ENCODE measurements at places on chromosomes 1 and 21.
A peak's percentile ranks its signal among the peaks of the same experiment; 100 is the strongest.

GRCh38 chr1:156368889-156369684 is at the start of gene RHBG:
Gene RHBG, plus strand, starts transcription at chr1:156369211. Its CDS starts 39 bp downstream, at chr1:156369250.
- DNase-seq: peak; percentile 7

- no peak for DNase-seq
Observed at GRCh38 chr1:172117800-172118199, 276.5 kb downstream of the DNM3 start.

DNA sequence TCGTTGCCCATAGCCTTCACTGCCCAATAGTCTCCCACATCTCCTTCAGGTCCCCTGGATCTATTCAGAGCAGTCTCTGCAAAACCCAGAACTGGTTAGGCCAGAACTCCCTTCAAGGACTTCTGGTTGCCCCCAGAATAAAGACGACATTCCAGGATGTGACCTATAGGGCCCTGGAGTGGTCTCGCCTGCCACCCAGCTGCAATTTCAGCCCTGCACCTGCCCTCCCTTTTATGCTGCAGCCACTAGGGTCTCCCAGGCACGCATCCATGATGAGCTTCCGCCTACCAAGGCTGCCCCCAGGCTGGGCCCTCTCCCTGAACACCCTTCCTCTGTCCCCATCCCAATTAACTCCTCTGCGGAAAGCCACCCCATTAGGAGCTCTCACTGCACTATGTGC is 7.2 kb upstream of the TSPEAR start:
- no peak for DNase-seq

DNA sequence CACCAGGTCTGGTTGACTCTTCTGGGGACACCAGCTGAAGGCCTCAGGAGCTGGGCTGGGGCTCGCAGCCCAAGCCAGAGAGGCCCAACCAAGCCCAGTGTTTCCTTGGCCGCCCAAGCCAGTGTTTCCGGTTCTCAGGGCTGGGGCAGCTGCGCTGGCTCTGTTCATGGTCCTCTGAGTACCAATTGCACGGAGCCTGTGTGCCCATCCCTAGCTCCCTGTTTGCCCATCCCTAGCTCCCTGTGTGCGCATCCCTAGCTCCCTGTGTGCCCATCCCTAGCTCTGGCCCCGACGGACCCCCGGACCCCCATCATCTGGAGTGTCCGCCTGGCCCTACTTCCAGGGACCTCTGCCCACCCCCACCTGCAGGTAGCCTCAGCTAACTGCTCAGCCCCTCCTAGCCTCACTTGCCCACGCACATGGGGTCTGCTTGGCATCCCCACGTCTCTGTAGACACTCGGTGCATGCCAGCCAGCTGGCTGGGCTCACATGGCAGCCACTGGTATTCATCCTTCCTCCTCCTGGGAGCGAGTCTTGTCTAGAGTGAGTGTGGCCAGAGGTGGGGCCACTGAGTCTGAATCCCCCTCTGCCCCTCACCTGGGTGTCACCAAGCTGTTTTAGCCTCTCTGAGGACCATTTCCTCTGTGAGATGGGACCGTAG is 64.0 kb downstream of the WNT9A start:
- DNase-seq: no peak

DNA sequence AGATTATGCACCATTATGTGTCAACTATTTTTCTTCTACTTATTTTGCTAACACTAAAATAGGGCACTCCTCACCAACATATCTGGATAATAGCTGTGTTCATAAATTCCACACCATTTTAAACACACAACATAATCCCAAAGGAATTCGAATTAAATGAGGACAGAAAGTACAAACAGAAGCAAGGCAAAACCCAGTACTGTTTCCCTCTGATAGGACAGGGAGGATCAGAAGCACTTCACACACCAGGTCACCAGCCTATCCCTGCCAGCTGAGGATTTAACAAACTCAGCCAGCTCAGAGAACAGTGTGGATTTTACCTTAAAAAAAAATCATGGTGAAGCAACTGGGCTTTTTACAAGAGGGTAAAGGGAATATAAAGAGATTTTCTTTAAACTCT is 20.0 kb downstream of the CRYZ start:
- no peak for DNase-seq

GRCh38 chr1:12087797-12088314 is 24.8 kb downstream of the TNFRSF8 start:
- no peak for DNase-seq

- no peak for DNase-seq
Observed at GRCh38 chr21:15809818-15810217, 80.0 kb downstream of the USP25 start.

DNA sequence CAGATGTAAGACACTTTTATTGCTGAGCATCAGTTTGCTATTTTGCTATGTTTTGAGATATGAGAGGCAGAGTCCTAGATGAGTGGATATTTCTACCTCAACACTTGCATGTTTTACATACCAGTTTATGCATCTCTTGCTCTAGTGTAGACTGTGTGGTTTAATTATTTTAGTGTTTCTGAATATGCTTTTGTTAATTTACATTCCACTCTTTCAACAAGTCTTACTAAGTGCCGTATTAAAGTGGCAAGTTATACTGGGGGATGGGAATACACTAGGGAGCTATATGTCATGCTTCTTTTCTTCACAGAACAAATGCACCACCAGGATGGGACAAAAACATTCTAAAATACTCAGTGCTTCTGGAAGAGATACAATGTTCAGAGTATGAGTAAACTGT is 507.7 kb upstream of the PRMT6 start:
- no peak for DNase-seq

DNA sequence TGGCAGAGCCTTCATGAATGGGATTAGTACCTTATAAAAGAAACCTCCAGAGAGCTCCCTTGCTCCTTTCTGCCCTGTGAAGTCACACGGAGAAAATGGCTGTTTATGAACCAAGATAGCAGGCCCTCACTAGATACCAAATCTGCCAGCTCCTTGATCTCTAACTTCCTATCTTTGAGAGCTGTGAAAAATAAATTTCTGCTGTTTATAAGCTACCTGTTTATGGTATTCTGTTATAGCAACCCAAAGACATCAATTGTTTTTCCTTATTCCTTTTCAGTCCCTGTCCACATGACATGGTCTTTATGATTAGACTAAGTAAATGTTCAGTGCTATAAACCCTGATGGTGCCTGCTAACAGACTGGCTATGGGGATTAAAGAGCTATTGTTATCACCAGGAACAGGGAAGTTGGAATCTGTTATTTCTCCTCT is 9.7 kb upstream of the STIL start:
- no peak for DNase-seq

DNA sequence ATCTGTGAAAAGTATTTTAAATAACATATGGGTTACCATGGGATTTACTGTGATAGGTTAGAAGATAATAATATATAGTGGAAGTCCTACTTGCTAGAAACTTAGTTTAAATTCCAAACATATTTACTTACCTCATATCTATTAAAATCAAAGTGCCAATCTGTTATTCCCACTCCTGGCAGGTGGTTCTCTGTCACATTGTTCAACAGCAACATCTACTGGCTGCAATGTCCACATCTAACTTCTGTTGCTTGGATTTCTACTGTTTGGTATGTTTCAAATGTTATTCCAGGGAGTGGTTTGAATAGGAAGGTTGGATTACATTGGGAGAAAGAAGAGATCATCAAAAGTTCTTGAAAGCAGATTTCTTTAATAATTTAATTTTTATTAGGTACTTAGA is 122.5 kb upstream of the NCAM2 start:
- no peak for DNase-seq

GRCh38 chr1:90317628-90318027 is 322.7 kb downstream of the ZNF326 start:
- DNase-seq: no peak

DNA sequence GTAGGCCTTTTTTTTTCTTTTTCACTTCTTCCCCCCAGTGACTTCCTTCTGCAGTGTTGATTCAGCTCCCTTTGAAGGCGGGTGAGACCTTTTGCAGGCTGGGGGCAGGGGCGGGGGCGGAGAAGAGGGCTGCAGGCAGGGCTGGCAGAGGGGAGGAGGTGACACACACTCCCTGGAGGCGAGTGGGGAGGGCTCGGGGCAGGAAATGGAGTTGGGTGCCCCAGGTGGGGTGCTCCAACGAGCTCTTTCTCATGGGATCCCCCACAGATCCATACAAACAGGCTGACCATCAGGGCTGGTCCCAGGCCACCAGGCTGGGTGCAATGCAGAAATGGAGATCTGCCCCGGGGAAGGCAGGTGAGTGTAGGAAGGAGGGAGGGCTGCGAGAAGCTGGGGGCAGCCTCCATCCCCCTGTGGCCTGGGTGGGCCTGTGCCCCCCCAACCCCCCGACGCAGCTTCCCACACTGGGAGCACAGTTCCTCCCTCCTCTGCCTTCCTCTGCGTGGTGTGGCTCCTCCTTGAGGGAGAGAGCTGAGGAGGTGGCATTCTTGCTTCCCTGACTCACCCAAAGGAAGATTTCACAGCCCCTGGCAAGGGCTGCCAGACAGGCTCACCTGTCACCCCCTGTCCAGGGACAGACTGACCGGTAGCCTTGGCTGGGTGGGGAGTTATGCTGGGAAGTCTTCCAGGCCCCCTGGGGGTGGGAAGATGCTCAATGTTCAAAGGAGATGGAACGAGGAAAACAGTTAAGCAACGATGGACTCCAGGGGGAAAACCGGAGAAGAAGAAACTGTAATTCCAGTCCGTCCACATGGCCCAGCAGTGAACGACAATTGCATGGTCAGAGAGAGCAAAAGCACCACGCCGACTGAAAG is 7.1 kb upstream of the ITGB2 start:
- no peak for DNase-seq

DNA sequence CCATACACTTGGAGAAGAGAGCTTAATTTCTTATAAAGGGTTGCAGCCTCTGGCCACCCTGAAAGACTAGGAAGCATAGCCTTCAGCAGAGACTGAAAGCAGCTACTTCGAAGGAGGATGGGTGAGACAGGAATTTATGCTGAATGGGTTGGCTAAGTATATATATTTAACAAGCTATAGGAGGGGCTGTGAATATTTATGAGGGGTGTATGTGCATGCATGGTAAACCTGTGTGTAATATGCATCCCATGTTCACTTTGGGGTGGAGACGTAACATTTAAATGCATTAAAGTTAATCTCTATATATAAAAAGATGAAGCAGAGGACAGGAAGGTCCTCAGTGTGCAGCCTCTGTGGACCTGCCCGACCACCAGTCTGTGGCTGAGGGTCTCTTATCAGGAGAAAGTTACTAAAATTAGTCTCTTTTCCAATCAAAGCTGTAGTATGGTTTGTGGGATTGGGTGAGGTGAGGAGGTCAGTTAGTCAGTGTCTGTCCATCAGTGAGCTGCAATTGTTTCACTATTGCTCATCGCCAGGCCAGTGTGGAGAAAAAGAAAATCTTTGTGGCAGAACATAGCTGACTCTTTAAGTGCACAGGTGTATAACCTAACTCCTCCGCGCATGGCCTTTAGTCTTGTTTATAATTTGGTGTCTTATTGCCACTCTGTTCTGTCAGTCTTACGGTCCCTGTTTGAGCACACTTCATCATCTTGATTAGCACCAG is 35.4 kb upstream of the DSCAM start:
- DNase-seq: no peak

DNA sequence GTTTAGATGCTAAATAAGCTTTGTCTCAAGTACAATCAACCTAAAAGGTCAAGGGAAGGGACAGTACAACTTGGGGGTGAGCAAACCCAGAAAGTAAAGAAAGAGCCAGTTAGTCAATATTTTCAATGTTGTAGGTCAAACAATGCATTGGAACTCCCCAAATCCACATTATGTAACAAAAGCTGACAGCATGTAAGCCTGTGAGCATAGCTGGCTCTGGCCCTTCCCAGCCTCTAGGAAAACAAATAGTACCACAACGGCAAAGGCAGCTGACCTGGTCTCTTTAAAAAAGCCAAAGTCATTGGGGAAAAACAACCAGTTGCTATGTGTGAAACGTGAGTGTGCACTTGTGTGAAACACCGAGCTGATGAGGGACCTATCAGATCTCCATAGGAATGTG is 3.4 kb downstream of the CBR1 start:
- no peak for DNase-seq

DNA sequence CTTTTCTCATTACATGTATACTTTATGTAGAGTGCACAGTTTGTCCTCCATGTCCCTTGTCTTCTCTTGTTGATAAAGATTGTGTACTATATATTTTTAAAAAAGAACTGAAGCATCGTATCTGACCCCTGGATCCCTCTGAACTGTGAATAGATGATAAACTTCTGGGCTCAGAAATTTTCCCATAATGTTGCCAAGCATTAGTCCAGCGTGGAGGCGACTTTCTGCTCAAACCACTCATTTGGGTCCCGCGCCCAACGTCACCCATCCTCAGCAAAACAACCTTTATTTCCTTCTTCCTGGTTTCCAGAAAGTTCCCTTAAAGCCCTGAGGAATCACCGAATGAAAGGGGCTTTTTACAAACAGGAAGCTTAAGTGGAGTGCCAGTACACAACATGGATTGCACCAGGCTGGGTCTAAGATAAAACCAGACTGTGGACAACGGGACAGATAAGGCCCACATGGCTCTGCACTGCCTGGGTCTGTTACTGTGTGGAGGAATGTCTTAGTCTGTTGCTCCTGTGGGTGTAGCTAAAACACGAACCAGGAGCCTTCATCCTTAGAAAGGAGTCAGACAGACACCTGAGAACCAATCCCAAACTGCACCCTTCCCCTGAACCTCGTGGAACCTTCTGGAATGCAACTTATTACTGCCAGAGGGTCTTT is 15.6 kb downstream of the EVA1C start:
- DNase-seq: no peak

- DNase-seq: no peak
Observed at GRCh38 chr1:240020871-240021270, 70.8 kb upstream of the FMN2 start.

DNA sequence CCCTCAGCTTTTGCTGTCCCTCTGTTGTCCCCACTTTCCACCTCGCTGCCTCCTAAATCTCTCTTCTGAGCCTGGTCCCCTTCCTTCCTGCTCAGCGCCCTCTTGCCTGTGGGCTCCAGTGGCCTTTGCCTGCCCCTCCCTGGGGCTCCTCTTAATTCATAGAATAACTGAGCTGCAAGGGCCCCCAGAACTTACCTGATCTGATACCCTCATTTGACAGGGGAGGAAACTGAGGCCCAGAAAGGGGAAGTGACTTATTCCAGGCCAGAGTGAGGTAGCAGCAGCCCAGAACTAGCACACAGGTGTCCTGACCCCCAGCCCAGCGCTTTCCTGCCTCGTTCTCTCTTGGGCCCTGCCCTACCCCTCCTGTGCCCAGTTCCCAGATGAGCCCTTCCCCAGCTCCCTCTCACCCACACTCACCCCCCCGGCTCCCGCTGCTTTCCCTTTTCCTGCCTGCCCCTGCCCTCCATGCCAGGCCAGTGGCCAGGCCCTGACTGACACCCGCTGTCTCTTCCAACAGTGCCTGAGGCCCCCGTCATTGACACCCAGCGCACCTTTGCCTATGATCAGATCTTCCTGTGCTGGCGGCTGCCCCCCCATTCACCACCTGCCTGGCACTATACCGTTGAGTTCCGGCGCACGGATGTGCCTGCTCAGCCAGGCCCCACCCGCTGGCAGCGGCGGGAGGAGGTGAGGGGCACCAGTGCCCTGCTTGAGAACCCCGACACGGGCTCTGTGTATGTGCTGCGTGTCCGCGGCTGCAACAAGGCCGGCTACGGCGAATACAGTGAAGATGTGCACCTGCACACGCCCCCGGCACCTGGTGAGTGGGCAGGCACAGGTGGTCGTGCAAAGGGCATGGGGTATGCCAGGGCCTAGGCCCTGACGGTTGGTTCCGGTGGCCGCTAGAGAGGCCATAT is 5.7 kb downstream of the TRIM46 start:
- DNase-seq: peak; percentile 12

- DNase-seq: no peak
Observed at GRCh38 chr1:241808265-241808664, 39.7 kb upstream of the EXO1 start.

All from GM12892 (cell line).